Type B pancreatic cell (in vitro differentiated cells): ENCODE measurements at places on chromosomes 1 and 21.

GRCh38 chr1:203057911-203058675, 27.7 kb downstream of the MYOG start:
- no peak for DNase-seq

DNA sequence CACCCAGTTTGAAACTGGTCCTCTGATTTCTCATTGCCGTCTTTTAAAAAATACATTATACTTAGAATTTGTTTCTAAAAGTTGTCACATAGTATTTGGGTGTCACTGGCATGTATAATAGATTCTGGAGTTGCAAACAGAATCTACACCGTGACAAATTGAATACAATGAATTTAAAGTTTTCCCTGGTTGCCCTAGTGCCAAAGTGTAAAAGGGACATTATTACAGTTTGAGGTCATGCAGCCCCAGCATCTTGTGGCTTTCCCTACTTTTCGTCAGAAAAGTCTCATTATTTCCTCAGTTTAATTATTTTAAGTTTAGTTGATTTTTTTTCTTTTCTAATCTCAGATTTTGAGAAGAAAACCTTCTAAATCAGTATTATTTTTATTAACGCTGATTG, 155.9 kb downstream of the DISP1 start:
- DNase-seq: no peak

DNA sequence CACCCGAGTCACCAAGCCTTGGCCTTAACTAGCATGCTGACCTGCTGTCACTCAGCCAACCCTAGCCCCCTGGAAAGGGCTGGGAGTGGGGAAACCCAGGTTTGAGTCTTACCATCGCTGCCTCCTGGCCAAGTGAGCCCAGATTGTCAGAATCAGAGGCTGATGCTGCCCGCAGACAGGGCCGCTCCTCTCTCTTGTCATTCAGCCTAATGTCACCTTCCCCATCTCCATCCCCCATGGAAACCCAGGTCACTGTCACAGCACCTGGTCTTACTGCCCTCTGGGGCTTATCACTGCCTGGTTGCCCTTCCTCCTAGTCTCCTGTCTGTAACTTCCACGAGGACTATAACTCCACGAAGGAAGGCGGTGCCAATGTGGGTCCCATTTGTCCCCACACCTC, 53.6 kb upstream of the CASZ1 start:
- no peak for DNase-seq

- DNase-seq: no peak
These were observed 777 bp upstream of the PLA2G2F start for GRCh38 chr1:20138346-20138745.

DNA sequence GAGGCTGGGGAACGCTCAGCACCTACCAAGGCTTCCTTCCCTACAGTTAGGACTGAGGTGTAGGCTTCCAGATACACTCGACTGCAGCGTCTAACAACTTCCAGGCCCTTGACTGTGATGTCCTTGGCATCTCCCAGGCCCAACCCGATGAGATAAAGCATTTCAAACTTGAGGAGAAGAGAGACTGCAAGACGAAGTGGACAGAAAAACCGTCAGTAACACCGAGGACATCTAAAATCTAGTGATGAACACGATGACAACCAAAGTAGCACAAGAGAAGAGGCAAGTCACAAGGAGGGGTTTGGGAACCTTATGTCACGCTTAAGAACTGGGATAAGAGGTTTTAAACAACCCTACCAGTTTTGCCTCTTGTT, 314 bp downstream of the DPH5 start:
- DNase-seq: no peak

GRCh38 chr1:86460998-86461397, 7.7 kb upstream of the CLCA1 start:
- no peak for DNase-seq

GRCh38 chr1:11384170-11384554, 94.8 kb upstream of the DISP3 start:
- DNase-seq: no peak

GRCh38 chr1:62528015-62528414, 69.3 kb upstream of the ANGPTL3 start:
- DNase-seq: no peak

DNA sequence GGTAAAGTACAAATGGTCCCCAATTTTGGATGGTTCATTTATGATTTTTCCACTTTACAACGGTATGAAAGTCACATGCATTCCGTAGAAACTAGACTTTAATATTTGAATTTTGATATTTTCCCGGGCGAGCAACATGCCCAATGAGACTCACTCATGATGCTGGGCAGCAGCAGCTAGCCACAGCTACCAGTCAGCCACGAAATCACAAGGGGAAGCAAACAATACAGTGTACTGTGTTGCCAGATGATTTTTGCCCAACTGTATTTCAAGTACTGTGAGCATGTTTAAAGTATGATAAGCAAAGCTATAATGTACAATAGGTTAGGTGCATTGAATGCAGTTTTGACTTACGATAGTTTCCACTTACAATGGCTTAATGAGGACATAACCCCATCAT, 266.8 kb downstream of the VAV3 start:
- no peak for DNase-seq

GRCh38 chr21:34363733-34364132, at the start of gene KCNE2:
Gene KCNE2, plus strand, starts transcription at chr21:34364006. Its CDS starts 6,473 bp downstream, at chr21:34370479.
- peak; percentile 48 for DNase-seq

DNA sequence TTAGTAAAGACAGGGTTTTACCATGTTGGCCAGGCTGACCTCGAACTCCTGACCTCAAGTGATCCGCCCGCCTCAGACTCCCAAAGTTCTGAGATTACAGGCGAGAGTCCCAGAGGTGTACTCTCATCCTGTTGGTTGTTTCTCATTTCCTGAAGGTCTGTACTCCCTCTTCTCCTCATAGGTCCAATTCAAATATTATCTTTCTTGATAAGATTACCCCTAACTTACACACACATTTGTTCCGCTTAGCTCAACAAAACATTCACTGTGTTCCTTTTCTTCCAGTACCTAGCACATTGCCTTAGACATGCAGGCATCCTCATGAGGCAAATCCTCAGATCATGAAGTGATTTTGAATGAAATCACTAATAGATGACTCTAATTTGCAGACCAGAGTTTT, 72.4 kb upstream of the SSX2IP start:
- no peak for DNase-seq

DNA sequence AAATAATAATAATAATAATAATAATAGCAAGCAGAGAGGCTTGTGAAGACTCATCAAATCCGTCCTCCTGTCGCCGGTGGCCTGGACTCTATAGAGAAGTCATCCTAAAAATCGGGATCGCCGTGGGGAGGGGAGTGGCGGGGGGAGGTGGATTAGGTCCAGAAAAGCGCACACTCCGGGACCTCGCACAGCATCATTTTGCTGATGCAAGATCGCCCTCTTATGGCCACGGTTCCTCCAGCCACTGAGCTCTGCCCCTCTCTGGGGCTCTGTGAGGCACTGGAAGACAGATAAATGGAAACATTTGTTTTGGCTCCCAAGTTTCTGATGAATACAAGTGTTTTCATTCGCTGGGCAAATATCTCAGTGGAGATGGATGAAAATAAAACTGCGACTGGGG, 612.0 kb downstream of the MATN1 start:
- DNase-seq: no peak

- DNase-seq: no peak
These were observed 56.8 kb upstream of the LYST start for GRCh38 chr1:235923466-235924021.

GRCh38 chr1:19079541-19080472, 123.3 kb upstream of the IFFO2 start:
- DNase-seq: no peak

DNA sequence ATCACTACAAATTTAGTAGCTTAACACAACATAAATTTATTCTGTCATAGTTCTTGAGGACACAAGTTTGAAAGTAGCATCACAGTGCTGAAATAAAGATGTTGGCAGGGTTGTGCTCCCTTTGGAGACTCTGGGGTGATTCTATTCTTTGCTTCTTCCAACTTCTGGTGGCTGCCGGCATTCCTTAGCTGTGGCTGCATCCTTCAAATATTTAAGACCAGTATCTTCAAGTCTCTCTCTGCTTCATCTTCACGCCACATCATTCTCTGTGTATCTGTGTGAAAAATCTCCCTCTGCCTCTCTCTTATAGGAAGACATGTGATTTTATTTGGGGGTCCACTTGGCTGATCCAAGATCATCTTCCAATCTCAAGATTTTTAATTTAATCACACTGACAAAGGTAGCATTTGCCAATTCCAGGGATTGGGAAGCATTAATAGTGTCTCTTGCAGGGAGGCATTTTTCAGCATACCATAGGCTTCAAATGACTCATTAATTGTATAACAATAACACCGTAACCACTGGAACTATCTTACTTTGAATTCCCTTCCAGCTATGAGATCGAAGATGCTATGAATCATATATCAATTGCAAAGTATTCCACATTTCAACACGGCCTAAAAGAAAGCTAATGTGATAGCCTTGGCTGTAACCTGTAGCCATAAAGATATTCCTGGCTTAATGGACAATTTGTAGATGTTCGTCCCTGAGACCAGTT, 74.6 kb downstream of the DPT start:
- no peak for DNase-seq

DNA sequence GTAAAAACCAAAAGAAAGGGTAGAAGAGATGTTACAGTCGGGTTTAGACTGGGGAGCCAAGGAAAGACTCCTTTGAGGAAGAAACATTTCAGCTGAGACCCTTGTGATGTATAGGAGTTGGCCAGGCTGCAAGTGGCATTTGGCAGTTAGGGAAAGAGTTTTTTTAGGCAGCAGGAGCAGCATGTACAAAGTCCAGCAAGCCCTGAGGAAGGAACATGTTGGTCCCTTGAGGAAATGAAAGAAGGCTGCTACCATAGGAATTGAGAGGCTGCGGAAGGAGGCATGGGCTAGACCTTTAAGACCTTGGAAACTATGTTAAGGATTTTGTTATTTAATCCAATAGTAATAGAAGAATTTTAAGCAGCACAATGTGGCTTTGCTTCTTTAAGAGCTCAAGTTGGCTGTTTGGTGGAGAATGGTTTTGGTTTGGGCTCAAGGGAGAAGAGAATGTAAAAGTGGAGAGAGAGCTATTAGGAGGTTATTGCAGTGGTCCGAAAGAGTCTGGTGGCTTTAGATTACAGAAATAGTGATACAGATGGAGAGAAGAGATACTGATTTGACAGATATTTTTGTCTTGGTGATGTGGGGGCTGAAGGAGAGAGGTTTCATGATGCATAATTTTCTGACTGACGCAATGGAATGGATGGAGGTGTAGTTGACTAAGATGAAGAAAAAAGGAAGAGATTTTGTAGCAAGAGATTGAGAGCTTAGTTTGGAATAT, 26.6 kb downstream of the SMAP2 start:
- DNase-seq: no peak

- DNase-seq: no peak
These were observed 148.7 kb downstream of the EDEM3 start for GRCh38 chr1:184605941-184606340.

DNA sequence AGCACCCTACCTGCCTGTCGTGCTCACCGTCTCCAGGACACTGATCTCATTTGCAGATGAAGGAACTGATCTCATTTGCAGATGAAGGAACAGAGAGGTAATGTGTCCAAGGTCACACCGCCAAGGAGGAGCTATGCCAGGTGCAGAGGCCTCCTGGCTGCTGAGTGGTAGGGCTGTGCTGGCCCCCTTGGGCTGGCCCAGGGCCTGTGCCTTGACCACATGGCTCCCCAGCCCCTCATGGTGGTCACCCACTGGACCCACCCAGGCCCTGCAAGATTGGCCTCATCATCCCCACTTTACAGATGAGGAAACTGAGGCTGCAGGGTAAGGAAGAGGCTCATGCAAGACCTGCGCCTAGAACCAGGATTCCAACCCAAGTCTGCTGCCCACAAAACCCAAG, 628.3 kb downstream of the MATN1 start:
- DNase-seq: no peak

GRCh38 chr1:89355056-89355455, 8.8 kb upstream of the GBP6 start:
- DNase-seq: no peak

DNA sequence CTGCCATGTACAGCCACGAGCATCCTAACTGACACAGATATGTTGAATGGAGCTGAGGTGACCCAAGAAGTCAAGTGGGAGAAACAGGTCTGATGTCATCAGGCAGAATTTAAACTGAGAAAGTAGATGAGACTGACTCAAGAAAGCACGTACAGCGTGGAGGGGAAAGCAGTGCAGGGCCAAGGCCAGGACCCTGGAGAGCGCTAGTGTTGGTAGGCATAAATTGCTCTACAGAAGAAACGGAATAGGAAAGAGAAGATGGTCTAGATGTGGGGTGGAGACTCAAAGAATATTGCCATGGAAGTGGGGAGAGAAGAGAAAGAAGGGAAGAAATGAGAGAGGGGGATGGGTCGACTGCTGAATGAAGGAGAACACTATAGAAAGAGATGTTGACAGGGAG, 45.3 kb upstream of the GJB5 start:
- DNase-seq: no peak

GRCh38 chr1:89356658-89357400, 7.0 kb upstream of the GBP6 start:
- DNase-seq: no peak

DNA sequence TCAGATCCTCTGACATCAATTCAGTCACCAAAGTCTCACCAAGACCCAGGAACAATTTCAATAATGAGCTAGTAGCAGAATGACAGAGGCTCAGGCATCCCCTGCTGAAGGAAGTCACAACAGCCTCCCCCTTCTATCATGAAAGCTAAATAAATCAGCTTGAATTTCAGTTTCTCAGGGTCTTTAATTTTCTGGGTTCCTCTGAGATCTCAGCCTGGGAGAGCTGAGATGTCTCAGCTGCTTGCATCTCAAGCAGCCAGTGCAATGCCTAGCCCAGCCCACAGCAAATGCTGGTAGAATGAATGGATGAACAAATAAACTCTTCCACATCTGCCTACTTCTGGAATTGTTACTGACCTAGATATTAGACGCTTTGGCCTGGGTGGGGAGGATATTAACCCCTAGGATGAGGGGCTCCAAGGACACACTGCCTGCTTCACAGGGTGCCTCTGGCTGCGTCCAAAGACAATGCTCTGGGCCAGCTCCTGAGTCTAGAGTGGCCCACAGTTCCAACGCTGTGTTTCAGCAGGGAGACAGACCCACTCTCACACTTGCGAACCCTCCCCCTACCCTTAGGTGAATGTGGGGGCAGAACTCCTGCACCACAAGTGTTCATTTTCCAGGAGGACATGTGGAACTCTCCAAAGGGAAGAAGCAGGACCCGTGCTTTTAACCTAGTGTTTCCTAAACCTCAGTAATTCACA, 11.2 kb upstream of the LORICRIN start:
- DNase-seq: no peak

GRCh38 chr1:214645712-214646111, 42.7 kb downstream of the CENPF start:
- no peak for DNase-seq
